ENCODE measurements at places on chromosomes 2 and 18.
A peak's percentile ranks its signal among the peaks of the same experiment; 100 is the strongest.

GRCh38 chr2:61707984-61708852, 145.6 kb downstream of the FAM161A start:
- no peak for DNase-seq

DNA sequence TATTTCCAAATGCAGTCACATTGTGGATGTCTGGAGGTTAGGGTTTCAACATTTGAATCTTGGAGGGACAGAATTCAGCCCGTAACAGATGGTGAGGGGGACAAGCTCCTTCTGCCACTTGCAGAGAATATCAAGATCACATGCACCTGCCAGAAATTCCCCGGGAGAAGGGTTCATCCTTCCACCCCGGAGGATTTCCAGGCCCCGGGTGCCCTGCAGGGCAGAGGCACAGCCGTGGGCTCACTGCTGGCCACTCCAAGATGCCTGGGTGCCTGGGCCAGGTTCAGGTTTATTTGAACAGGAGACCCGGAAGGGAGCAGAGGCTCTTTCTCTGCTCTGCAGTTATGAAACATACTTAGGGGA, 38.2 kb upstream of the MGAT4A start:
- DNase-seq = no peak

- DNase-seq = no peak
These were observed 440.5 kb upstream of the SMIM21 start for GRCh38 chr18:75868031-75868430.

GRCh38 chr2:235045973-235046343, 94.1 kb downstream of the SH3BP4 start:
- DNase-seq = no peak

- no peak for DNase-seq
These were observed 62.1 kb downstream of the SCN3A start for GRCh38 chr2:165141601-165142354.

- no peak for DNase-seq
These were observed 22.1 kb downstream of the MROH2A start for GRCh38 chr2:233800208-233800607.

- no peak for DNase-seq
These were observed 61.9 kb upstream of the SH3RF3 start for GRCh38 chr2:109066917-109067597.

- no peak for DNase-seq
These were observed 26.5 kb upstream of the PXDN start for GRCh38 chr2:1770566-1771380.

- peak; percentile 66 for DNase-seq
These were observed 102.2 kb upstream of the RAB6C start for GRCh38 chr2:129877289-129877741.

DNA sequence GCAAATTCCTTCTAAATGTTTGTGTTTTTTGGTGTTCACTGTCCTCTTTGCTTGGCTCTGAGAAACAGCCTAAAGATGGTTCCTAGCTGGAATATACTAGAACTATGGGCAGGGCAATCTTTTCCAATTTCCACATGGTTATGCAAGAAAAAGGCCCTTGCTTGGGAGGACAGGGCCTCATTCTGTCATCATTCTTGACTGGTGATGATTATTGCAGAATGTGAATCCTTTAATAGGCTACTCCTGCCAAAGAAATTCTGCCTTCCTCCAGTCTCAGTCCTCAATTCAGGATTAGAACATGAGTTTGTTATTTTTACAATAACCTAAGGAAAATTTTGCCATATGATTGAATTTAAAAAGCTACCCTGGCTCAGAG, 218.7 kb downstream of the HNMT start:
- no peak for DNase-seq
